ENCODE measurements at places on chromosomes 16 and 17. TPM values are rescaled to one million over a fixed set of nuclear protein-coding genes. Genes with fewer than 3 reads are reported as not detected.

Gene TEKT3
- total RNA-seq = 1.4 TPM

Gene KRTAP4-4
- not detected for total RNA-seq

Gene KCTD19
- total RNA-seq = 5.1 TPM

Gene RHBDL1
- total RNA-seq = 5.4 TPM

Gene SEPTIN1
- 3.3 TPM for total RNA-seq

Gene TPSB2
- total RNA-seq = 154 TPM

Gene ADAD2
- total RNA-seq = 0.83 TPM

Gene CAPNS2
- 3.1 TPM for total RNA-seq

Gene CXCL16
- 32.7 TPM for total RNA-seq

Gene KIF2B
- not detected for total RNA-seq

Gene CCL22
- total RNA-seq = 3.1 TPM

Gene GGNBP2
- 86.7 TPM for total RNA-seq

Gene KRT9
- total RNA-seq = not detected

DNA sequence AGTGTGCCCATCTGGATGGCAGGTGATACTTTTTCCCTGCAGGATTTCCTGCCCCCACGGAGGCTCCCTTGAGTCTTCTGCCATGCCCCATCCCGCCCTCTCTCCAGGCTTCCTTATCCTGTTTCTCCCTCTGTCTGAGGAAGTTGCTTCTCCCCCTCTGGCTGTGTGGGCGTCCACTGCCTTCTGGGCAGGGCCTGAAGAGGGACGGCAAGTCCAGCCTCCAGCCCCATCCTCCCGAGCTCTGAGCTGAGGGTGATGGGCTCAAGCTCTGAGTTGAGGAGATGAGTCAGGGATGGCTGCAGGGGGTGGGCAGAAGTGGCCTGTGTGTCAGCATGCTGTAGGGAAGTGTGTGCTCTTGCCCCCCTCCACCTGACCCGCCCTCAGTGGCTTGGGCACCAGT lies 14.2 kb upstream of the RAP1GAP2 start:
- no peak for DNase-seq

DNA sequence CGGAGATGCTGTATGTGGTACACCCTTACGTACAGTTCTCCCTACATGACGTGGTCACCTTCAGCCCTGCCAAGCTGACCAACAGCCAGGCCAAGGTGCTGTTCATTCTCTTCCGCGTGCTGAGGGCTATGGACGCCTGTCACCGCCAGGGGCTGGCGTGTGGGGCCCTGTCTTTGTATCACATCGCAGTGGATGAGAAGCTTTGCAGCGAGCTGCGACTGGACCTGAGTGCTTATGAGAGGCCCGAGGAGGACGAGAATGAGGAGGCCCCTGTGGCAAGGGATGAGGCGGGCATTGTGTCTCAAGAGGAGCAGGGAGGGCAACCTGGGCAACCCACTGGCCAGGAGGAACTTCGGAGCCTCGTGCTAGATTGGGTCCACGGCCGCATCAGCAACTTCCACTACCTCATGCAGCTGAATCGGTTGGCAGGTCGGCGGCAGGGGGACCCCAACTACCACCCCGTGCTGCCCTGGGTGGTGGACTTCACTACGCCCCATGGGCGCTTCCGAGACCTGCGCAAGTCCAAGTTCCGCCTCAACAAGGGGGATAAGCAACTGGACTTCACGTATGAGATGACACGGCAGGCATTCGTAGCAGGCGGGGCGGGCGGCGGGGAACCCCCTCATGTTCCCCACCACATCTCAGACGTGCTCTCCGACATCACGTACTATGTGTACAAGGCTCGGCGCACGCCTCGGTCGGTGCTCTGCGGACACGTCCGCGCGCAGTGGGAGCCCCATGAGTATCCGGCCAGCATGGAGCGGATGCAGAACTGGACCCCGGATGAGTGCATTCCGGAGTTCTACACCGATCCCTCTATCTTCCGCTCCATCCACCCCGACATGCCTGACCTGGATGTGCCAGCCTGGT lies 1.4 kb downstream of the WDR81 start:
- no peak for DNase-seq

GRCh38 chr17:37519251-37519985 lies 29.7 kb downstream of the DUSP14 start:
- DNase-seq = no peak

DNA sequence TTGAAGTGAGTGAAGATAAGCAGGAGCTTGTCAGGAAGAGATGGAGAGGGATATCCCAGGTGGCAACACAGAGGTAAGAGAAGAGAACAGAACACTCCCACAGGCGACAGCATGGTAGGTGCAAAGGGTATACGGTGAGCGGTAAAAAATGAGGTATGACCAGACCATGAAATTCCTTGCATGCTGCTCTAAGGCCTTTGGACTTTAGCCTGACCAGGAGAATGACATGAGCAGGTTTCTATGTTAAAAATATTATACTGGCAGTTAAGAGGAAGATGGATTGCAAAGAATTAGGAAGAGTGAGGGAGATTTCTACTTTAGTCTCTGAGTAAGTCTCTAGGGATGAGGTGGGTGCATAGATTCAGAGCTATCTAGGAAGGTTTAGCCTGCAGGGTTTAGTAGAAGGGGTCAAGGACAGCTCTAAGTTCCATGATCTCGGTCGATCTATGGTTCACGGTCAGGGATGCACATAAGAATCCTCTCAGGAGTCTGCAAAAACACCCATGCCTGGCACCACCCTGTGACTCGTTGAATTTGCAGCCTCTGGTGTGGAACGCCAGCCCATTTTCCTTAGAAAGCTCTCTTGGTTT lies 65.7 kb downstream of the HLF start:
- DNase-seq = no peak

- DNase-seq = no peak
These were observed 404.2 kb upstream of the PMFBP1 start for GRCh38 chr16:72576189-72576588.

- DNase-seq = no peak
These were observed 3.4 kb downstream of the NPB start for GRCh38 chr17:81905424-81905875.

- no peak for DNase-seq
These were observed 27.2 kb downstream of the HEATR9 start for GRCh38 chr17:35841505-35841904.

DNA sequence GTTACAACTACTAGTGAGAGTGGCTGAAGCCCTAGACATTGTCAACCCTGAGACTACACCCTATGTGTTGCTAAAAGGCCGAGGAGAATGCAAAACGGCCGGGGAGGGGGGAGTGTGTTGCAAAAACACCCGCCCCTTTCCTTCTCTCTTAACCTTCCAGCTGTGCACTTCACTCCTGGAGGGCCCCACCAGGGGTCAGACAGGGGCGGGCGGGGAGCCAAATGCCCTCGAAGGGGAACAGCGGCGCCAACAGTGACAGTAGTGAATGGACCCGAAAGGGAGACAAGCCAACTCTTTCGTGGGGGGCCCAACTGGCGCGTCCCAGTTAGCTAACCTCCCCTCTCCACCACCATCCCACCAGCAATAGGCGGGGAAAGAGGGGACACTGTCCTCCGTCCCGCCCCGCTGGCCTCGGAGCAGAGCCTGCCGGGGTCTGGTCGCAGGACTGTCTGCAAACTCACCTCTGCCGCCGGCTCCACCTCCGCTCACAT lies 352 bp downstream of the MARF1 start:
- peak; percentile 79 for DNase-seq

DNA sequence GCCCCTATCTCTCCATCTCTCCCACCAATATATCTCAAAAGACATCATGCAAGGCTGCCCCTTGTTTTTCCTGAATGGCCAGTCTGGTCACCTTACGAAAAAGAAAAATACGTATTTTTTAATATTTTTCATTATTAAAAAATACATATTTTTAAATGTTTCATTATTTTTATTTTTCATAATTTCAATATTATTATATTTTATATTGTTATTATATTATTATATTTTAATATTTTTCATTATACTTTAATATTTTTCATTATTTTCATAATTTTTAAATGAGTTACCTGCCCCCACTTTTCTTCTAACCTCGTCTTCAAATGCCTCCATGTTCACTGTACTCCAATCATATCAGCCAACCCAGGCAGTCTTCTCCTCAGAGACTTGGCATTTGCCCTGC lies 116.0 kb upstream of the ERCC4 start:
- no peak for DNase-seq

DNA sequence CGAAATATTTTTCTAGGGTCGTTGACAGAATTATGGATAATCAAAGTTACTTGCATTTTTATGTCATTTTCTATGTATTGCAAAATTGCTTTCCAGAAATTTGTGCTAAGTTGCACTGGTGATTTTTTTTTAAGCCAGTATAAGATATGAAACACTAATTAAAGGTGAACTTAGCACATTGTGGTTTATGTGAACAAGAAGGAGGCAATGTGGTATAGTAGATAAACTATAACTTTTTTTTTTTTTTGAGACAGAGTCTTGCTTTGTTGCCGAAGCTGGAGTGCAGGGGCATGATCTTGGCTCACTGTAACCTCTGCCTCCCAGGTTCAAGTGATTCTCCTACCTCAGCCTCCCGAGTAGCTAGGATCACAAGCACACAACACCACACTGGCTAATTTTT lies 13.2 kb downstream of the DGKE start:
- no peak for DNase-seq

DNA sequence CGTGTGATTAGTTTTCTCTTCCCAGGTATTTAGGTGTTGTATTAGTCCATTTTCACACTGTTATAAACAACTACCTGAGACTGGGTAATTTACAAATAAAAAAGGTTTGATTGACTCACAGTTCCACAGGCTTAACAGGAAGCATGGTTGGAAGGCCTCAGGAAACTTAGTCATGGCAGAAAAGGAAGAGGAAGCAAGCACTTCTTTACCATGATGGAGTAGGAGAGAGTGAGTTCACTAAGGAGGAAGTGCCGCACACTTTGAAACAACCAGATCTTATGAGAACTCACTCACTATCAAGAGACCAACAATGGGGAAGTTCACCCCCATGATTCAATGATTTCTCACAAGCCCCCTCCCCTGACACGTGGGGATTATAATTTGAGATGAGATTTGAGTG lies 1343.7 kb upstream of the GOT2 start:
- no peak for DNase-seq

- DNase-seq = no peak
These were observed 9.8 kb upstream of the CSNK1D start for GRCh38 chr17:82283208-82283749.

DNA sequence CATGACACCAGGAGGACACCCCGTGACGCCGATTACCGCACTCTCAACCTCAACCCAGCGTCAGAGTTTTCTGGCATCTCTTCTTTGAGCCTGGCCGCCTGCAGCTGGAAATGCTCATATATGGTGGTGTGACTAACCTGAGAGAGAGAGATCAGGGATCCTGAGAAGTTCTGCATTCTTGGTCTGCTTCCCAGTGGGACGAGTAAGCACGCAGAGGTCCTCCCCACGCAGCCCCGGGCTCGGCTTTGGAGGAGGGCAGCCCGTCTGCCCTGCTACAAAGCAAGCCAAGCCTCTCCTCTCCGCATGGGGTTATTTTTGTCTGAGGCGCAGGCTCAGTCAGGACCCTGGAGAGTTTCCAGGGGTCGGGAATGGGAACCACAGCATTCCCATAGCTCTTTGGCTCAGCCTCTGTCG lies 16.5 kb downstream of the CRISPLD2 start:
- peak; percentile 93 for DNase-seq

GRCh38 chr17:45149669-45150664 lies 1.7 kb downstream of the HEXIM1 start:
- DNase-seq = peak; percentile 84

DNA sequence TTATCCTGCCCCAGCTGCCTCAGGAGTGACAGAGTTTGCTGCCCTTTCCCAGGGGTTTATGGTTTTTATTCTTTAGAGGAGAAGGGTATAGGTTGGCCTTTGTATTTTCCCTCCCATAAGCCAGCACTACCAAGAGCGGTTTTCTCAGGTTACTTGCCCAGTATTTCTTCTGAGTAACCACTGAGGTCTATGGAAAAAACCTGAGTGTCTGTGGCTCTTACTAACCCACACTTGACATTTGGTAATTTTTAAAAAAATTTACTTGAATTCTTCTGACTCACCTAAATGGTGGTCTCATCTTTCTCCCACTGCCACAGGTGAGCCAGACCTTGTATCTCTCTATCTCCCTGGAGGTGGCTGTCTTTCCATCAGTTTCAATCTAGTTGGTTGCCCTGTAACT lies 6.0 kb downstream of the SLC7A6 start:
- no peak for DNase-seq

- DNase-seq = no peak
These were observed 58.0 kb downstream of the PITPNC1 start for GRCh38 chr17:67435122-67435521.

GRCh38 chr17:78839762-78840529 lies 668 bp downstream of the USP36 start:
- DNase-seq = peak; percentile 29

GRCh38 chr17:61135782-61136181 lies 263.9 kb upstream of the TBX2 start:
- peak; percentile 61 for DNase-seq

- DNase-seq = no peak
These were observed 17.3 kb downstream of the CRYBA1 start for GRCh38 chr17:29263916-29264315.

DNA sequence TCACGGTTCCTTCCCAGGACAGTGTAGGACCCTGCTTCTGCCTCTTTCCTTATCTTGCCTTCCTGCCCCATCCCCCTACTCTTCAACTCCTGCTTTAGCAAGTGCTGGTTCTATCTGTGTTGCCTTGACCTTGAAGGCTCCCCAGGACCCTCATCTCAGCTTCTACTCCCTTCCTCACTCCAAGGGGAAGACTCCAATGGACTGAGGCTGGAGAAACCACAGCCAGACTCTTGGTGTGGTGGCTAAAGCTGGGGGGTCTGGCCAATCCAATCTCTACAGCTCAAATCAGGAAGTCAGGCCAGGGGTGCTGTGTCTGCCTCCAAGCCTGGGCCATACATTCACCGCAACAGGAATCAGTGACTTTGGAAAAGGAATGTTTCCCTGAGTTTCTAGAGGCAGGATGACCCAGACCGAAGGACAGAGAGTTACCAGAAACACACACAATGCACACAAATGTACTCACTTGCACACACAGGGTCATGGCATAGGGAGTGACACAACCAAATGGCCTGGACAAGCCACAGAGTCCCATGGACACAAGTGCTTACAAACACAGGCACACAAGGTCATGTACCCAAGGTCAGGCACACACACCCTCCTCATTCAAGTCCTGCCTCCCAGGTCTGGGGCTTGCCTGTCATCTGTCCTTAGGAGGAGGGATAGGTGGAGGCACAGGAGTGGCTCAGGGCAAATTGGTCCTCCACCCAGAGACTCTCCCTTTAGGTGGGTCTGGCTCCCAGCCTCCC lies 1.7 kb upstream of the HSD11B2 start:
- DNase-seq = no peak

DNA sequence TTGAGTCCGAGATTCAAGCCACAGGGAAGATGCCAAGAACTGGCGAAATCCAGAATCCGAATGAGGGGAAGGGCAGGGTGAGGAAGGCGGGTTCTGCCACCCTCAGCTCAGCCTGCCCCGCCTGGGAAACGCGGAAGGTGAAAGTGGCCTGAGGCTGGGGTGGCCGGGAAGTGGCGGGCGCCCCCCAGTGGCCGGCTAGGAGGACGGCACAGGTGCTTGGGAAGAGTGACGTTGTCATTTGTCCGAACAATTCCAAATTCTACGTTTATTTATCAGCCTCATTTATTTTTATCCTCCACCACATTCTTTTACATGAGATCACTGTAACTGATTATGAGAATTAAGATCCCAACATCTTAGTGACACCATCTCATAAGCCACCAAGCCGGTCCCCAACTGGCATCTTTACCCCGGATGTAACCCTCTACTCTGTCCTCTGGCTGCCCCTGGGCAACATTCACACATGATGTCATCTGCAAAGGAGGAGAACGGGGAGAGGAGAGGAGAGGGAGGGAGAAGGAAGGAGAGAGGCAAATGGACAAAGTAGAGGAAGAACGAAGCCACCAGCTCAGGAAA lies 21.3 kb downstream of the SRCIN1 start:
- peak; percentile 37 for DNase-seq

Data from lung (tissue), 17 donors.